ENCODE measurements at places on chromosomes 1 and 21.

DNA sequence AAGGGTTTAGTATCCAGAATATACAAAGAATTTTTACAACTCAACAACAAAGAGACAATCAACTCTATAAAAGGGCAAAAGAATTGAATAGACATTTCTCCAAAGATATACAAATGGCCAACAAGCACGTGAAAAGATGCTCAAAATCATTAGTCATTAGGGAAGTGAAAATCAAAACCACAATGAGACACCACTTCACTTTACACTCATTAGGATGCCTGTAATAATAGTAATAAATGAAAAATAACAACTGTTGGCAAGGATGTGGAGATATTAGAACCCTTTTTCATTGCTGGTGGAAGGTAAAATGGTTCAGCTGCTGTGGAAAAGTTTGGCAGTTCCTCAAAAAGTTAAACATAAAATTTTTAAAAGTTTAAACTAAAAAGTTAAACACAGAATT is 7.0 kb upstream of the ABCD3 start:
- no peak for DNase-seq

GRCh38 chr1:109923946-109924275 is 13.3 kb downstream of the CSF1 start:
- DNase-seq: no peak

GRCh38 chr21:26080211-26080610 is 90.4 kb downstream of the APP start:
- DNase-seq: no peak

- no peak for DNase-seq
Measured at GRCh38 chr1:121417325-121417923, 232.6 kb downstream of the SRGAP2C start.

DNA sequence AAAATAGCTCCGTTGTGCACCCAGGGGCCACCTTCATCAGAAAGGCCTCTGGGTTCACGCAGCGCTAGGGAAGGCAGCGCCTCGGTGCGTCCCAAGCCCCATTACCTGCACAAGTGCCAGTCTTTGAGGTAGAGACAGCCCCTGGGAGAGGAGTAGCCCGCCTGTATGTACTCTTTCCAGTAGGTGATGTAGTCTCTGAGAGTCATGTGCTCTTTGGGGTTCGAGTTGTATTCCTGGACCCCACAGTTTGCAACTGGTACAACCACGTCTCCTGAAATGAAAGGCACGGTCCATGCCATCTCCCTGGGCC is 601 bp downstream of the JMJD4 start:
- no peak for DNase-seq

- no peak for DNase-seq
Measured at GRCh38 chr1:67407498-67407897, 22.7 kb downstream of the SERBP1 start.

DNA sequence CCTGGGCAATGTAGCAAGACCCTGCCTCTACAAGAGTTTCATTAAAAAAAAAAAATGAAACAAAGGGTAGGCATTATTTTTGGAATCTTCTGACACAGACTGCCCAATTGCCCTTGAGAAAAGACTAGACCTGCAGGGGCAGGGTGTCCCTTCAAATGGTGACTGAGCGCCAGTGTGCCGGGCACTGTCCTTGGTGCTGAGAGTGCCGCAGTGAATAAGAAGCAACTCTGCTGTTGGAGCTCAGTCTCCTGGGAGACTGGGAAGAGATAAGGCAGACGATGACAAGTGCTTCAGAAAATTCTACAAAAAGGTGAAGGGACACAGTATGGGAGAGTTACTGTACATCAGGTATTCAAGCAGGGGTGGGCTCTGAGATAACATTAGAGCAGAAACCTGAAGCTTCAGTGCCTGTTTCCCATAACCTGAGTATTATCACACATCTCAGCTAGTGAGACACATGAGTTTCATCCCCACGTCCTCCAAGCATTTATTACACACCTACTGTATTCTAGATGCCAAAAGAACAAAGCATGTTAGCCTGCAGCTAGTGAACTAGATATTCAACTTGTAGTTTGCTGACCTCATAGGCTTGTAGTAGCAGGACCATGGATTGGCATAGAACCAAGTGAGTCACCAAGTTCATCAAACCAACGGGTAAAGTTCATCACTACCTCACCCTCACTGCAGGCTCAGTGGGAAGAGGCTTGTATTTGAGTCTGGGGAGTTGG is 18.4 kb upstream of the RPL11 start:
- no peak for DNase-seq

- DNase-seq: no peak
Measured at GRCh38 chr1:10815858-10816195, 19.4 kb upstream of the CASZ1 start.

DNA sequence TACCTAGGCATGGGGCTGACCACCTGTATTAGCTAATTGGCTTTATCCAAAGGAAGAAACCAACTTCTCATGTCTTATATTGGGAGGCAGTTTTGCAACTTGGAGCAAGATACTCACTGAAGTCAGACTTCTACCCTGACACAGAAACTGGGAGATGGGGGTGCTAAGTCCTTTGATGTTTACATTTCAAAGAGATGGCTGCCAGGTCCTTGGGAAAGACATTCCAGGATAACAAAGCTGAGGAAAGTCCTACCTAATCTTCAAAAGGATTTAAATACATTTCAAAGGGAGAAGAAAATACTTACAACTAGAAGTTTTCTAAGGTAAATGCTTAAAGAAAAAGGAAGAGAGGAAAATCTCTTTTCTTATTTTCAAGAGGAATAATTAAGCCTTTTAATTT is 62.1 kb downstream of the FH start:
- DNase-seq: no peak
